ENCODE measurements at places on chromosomes 3 and 15. TPM values are rescaled to one million over a fixed set of nuclear protein-coding genes. Genes with fewer than 3 reads are reported as not detected.

- DNase-seq = peak; percentile 89
These were observed 80.3 kb downstream of the CPN2 start for GRCh38 chr3:194270627-194271459.

- DNase-seq = no peak
These were observed 7.7 kb upstream of the DIPK2A start for GRCh38 chr3:143963946-143964345.

DNA sequence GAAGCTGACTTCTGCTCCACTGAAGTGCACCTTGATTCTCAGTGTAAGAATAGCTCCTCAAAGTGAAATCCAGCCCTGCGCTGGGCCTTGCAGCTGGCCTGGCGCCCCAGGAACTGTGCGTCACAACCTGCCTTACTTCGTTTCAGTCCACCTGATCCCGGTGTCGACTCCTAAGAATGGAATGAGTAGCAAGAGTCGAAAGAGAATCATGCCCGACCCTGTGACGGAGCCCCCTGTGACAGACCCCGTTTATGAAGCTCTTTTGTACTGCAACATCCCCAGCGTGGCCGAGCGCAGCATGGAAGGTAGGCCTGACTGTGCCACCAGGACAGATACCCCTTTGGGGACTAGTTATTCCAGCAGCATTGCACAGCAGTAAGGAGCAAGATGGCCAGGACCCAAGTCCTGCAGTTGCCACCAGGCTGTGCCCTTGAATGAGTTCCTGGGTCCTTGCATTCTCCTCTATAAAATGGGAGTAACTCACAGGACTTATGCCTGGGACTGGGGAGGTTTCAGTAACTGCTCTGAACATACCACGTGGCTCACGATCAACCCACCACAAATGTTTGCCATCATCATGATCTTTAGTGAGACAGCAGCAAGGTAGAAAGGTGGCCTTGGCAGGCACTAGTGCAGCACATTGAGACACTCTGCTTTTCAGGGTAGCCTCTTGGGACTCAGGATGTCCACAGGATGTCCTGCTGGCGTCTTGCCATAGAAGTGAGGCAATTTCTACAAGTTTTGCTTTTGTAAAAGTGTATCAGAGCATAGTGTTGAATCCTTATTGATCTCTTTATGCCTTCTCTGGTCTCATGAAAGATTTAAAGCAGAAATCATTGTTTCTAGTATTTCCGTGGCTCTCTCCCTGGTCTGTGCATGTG lies 46.8 kb downstream of the PXYLP1 start:
- DNase-seq = no peak

GRCh38 chr3:143657391-143657790 lies 190.9 kb downstream of the SLC9A9 start:
- no peak for DNase-seq

The CKMT1B gene
- 7.7 TPM for total RNA-seq

All from frontal cortex (tissue), 4 donors.